Activated naive CD8-positive, alpha-beta T cell treated with anti-CD3 and anti-CD28 coated beads, Interleukin-2, amount 50 U/mL, for 24 hours (primary cell): ENCODE measurements at places on chromosomes 4 and X.

DNA sequence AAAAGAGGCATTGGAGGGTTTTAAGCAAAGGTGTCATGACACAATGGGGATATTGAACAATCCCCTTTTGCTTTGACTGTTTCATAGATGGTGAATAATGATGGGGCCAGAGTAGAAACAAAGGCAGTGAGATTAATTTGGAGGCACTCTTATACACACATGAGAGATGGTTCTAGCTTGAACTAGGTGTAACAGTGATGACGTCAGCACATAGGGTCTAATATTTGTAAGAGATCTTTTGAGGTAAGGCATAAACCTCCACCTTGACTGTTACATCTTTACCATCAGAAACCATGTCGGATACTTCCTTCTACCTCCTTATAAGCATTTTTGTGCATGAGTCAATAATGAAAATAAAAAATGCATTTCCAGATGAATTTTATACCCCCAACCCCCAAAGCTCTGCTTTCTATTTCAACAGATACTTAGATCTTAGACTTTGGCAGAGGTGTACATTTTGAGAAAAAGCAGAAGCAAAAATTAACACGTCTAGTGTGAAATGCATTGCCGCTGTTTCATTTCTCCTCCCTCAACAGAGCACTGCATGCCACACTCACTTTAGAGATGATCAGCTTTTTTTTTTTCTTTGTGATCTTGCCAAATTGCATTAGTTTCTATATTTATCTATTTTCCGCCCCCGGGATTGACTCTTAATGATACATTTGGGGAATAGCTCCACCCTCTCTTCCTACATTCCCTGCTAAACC is 87.2 kb downstream of the HS3ST1 start:
- DNase-seq, result no peak

DNA sequence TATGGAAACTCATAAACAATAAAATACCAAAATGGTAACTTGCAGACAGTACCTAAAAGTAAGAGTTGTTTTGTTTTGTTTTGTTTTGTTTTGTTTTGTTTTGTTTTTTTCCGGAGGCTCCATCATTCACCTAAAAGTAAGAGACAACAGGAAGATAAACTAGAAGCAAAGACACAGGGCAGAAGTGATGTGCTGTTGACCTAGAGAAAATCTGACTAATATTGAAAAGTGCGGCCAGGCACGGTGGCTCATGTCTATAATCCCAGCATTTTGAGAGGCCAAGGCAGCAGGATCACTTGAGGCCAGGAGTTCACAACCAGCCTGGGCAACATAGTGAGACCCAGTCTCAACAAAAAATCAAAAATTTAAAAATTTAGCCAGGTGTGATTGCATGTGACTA is 5.6 kb upstream of the CENPC start:
- no peak for DNase-seq

DNA sequence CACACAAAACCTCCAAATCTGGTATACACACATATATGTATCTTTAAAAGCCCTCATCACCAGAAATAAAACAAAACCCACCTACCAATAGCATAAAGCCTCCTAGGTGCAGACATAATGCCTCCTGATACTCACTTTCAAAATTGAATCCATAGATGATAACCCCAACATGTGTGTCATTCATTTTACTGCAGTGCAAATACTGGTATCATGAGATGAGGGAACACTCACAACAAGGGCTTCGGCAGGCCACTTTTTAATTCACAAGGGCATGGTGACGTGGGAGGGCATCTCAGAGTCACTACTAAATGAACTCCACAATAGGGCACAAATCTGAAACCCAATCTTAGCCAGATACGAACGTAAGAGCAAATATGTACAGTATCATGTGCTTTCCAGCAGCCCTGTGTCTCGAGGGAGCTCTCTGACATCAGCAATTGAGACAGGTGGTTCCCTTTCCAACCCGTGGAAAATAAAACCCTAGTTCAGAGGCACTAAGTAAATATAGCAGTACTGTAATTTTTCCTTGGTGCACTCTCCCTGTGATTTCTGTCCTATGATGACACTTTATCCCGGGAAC is 14.1 kb upstream of the PPARGC1A start:
- no peak for DNase-seq

DNA sequence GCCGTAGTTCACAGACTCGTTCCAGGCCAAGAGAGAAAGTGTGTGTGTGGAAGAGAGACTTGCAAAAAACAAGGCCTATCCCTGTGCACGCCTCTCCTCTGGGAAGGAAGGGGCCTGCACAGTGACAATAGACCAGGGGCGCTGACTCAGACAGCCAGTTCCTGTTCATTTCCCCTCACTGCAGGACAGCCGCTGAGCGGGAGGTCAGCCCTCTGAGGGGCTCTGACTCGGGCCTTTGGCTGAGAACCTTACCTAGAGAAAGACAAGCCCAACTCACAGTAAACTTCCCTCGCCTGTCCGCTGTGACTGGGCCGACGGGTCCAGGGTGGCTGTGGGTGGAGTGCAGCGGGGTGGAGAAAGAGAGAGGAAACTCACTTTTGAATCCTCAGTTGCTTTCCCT is 52.1 kb downstream of the RTL5 start:
- DNase-seq, result no peak
